ENCODE measurements at places on chromosomes 16 and 17.
A peak's percentile ranks its signal among the peaks of the same experiment; 100 is the strongest.

GRCh38 chr17:8467527-8467926 is 31.8 kb downstream of the NDEL1 start:
- DNase-seq: no peak

GRCh38 chr17:52255347-52255746 is 96.8 kb upstream of the CA10 start:
- no peak for DNase-seq

DNA sequence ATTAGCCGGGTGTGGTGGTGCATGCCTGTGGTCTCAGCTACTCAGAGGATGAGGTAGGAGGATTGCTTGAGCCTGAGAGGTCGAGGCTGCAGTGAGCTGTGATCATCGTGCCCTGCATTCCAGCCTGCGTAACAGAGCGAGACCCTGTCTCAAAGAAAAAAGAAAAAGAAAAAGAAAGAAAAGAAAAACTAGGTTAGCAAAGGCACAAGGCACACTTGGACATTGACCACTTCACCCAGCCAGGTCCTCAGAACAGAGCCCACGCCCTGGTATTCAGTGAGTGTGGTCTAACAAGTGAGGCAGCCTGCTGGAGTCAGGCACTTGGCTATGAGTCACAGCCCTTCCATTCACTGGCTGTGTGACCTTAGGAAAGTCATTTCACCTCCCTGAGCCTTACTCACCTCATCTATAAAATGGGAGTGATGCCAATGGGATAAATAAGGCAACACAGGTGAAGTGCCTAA is 10.4 kb downstream of the MILR1 start:
- DNase-seq: peak; percentile 67

DNA sequence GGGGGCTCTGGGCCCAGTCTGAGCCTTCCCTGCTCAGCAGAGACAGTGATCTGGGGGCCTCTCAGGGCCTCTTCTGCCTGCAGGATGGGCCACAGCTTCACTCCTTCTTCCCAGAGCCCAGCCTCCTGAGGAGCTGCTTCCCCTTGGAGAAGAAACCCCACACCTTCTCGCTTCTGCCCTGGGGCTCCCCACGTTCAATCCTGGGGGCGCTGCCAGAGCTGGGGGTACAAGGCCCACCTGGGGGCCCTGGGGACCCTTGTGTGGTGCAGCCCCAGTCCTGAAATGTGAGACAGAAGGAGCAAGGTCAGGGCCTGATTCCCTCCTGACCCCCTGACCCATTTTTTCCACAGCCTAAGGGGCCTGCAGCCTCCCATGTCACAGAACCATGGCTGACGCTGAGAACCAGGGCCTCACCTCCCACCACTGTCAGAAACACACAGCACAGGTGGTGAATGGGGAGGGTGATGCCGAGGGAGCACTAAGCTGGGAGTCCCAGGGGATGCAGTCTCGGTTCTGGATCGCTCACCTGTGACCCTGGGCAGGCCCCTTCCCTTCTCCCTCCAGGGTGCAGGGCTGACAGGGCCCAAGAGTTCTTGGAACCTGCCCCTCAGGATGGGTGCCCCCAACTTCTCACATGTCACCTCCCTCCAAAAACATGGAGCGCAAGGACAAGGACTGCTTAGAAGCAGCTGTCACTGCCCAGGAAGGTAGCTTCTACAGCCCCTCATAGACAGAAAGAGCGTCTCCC is 21.6 kb upstream of the MPO start:
- no peak for DNase-seq

Data from renal cortical epithelial cell (primary cell).